ENCODE measurements at places on chromosomes 6 and 20.

DNA sequence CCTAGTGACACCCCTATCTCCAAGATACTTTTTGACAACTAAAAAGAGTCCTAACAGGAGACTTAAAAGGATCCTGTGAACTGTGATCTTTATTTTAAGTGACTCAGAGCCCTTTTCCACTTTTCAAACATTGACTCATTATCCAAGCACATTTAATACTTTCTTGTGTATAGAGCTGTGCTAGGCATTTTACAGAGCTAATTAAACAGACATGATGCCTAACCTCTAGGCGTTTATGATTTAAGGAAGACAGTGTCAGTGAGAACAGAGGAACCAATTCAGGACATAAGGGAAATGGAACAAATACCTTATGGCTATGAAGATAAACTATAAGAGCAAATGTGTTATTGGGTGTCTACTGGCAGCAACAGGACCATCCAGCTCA is 282.6 kb downstream of the TPBG start:
- no peak for DNase-seq

- peak; percentile 66 for DNase-seq
Measured at GRCh38 chr6:26156105-26156849, 69.0 kb downstream of the HFE start.

GRCh38 chr20:36792422-36792821 is 18.9 kb upstream of the DSN1 start:
- no peak for DNase-seq

DNA sequence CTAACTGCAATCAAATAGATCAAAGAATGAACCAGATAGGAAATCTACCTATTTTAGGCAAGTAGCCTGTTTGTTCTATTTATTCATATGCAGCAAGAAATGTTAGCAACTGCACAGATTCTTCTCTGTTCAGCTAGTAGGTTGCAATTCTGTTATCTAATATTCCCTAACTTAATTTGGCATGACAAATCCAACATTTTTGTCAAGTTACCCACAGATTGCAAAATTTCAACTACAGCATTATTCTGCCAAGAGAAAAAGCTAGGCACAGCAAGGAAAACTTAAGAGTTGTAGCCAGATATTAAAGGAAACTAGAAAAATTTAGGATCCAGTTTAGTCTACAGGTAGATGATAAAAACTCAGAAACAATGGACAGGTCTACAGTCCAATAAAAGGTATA is 104.4 kb upstream of the SYNCRIP start:
- DNase-seq = no peak

DNA sequence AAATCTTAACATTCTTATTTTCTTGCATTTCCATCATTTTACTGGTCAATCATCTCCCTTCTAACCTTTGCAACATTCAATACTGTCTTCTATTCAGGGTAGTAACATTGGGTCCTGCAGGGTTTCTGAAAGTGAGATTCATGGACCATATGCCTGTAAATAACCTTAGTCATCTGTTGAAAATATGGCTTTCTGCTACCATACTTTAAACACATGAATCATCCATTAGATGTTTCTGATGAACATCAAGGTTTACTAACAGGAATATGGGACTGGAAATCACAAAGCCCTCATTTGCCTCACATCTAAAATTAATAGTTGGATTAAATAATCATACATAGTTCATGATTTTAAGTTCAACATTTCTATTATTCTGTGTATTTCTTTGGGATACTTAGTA is 475.9 kb upstream of the MARCKS start:
- no peak for DNase-seq

GRCh38 chr6:161222706-161223234 is 51.1 kb downstream of the AGPAT4 start:
- no peak for DNase-seq

DNA sequence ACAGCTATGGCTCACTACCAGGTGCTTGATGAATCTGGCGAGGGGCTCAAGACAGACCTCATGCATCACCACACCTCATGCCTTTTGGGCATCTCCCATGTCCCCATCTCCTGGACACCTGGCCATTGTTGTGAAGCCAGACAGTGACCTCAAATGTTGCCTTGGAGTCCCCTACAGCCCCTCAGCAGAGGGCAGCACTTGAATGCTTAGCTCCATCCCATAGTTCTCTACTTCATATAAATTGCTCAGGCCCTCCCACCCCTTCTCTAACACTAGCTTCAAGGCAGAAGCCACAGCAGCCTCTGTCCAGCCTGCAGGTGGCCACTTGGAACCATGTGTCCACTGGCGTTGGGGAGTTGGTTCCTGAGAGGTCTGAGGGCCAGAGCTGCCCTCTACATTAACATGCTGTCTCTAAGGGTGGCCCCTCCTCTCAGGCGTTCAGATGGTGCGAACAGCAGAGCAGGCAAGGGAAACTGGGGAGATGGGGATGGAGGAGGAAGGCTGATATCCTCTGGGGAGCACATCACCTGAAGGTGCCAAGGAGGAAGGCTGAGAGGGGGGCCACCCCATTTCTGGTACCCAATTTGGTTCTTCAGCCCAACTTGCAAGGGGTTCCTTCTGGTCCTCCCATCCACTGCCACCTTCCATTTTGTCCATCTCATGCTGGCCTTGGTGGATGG is 31.3 kb downstream of the MOCS1 start:
- DNase-seq = no peak

- no peak for DNase-seq
Measured at GRCh38 chr6:159397753-159398152, 228.6 kb downstream of the FNDC1 start.

DNA sequence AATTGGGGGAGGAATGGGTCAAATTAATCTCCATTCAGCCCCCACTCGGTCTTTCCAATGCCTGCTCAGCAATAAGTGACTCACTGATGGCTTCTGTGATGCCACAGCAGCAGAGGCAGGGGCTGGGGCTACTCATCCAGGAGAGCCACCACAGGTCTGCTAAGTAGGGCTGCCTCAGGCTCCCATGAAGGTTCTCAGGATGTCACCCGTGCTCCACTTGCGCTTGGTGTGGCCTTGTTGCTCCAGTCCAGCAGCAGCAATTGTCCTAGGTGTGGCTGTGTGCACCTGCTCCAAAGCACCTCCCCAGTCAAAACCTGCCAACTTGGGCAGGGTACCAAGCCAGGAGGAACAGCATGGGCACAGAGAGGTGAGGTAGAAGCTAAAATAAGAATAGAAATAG is 627 bp upstream of the LY6G6C start:
- DNase-seq = no peak

- no peak for DNase-seq
Measured at GRCh38 chr20:2691663-2692035, 931 bp upstream of the EBF4 start.

DNA sequence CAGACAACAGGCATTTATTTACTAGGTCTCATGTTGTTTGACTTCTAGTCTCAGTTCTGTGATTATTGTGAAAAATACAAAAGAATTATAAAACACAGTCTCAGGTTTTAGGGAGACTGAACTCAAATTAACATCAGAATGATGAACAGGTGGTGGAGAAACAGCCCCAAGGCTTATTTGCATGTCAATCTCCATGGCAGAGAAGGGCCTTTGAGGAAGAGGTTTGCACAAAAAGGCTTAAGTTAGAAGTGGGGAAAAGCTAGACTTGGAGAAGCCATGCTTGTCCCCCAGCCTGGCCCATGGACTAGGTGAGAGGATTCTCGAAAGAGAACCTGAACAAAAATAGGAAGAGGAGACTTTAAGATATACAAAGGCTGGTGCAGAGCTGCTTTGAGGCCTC is 183.3 kb downstream of the EDN1 start:
- no peak for DNase-seq

GRCh38 chr20:36213362-36213761 is 22.9 kb upstream of the AAR2 start:
- no peak for DNase-seq

- DNase-seq = no peak
Measured at GRCh38 chr6:4667591-4667990, 108.6 kb upstream of the CDYL start.

DNA sequence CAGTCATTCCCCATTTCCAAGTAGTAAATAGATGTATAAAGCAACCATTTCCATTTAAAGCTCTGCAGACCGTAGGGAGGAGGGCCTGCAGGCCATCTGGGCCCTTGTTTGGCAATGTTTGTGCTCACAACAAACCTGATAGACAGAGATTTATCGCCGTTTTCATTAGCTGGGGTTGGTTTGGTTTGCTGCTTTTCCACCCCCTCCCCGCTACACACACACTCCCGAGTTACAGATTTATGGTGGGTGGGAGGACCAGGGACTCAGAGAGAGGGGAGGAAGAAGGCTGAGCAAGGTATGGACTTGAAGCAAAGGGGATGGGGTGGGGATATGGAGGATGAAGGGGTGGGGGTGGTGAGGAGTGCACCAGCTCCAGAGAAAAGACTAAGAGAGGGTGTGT is 36.6 kb upstream of the FOXP4 start:
- DNase-seq = no peak

GRCh38 chr20:51650685-51651134 is 108.2 kb upstream of the NFATC2 start:
- no peak for DNase-seq

DNA sequence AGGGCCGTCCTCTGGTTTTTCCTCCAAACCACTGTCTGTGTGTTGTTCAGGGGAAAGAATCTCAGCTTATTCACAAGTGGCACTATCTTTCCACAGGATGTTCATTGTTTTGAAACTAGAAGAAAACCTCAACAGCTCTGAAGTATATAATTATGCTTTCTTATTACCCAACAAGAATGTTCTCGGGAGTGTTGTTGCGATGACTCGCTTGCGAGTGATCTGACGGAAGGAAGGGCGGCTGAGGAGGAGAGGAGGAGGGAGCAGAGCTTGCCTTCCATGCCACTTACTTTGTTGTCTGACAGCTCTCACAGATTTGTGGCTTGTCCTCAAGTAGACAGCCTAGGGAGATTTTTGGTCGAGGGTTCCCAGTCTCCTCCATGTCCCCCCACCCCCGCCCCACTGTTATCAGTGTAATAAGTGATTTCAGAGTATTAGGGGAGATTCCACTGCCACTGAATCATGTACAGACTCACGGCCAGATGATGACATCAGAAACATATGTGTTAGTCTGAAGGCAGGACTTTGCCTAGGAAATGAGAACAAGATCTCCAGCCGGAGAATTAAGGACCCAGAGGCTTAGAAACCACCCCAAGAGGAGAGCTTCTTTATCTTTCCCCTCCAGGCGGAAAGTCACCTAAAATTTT is 80.7 kb upstream of the CCN6 start:
- peak; percentile 41 for DNase-seq

DNA sequence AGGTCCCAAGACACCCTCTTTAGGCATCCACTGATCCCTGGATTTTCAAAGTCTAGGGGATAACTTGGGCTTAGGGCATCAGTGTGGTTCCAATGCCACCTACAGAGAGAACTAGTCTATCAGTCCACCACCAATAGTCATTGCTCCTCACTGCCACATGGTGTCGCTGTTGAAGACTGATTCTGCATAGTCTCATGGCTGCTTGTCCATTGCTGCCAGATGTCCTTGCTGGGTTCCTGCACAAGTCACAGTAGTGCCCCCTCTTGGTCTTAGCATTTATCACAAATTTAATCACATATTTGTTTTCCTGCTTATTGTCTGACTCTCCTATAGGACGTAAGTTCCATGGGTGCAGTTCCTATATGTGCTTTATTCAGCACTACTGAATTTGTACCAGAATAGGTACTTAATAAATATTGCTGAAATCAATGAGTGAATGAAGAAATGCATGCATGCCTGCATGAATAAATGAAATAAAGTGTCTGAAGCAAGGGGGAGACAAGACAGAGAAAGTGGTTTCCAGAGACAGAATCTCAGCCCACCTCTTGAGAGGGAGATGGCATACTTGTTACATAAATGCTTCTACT is 45.9 kb upstream of the RALY start:
- DNase-seq = peak; percentile 3

DNA sequence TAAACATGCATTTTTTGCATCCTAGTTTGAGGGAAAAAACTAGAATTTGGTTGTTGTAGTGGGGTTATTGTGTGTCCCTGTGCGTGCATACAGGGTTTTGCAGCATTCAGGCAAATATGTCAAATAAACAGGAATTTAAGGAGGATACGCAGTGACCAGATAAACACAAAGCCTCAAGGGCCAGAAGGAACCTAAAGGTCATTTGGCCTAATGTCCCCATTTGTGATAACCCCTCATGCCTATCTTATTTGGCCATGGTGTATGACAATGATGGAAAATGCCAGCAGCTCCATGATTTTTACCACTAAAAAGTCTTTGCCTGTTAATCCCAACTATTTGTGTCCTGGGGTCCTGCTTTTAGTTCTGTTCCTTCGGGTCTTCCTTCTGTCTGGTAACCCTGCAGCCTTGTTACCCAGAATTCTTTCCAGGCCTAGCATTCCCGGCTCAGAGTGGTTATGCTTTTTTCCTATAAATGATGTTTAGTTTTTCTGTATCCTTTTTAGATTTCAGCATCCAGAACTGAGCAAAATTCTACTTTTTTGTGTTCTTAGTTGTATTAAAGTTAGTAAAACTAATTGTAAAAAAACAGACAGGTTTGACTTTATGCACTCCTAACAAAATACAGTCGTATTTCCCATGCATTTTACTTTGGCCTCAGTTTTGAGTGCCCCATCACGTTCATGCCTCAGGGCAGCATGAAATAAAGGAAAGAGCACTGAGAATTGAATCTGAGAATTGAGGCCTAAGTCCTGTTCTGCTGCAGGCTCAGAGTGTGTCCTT is 4.4 kb downstream of the STX16 start:
- no peak for DNase-seq

DNA sequence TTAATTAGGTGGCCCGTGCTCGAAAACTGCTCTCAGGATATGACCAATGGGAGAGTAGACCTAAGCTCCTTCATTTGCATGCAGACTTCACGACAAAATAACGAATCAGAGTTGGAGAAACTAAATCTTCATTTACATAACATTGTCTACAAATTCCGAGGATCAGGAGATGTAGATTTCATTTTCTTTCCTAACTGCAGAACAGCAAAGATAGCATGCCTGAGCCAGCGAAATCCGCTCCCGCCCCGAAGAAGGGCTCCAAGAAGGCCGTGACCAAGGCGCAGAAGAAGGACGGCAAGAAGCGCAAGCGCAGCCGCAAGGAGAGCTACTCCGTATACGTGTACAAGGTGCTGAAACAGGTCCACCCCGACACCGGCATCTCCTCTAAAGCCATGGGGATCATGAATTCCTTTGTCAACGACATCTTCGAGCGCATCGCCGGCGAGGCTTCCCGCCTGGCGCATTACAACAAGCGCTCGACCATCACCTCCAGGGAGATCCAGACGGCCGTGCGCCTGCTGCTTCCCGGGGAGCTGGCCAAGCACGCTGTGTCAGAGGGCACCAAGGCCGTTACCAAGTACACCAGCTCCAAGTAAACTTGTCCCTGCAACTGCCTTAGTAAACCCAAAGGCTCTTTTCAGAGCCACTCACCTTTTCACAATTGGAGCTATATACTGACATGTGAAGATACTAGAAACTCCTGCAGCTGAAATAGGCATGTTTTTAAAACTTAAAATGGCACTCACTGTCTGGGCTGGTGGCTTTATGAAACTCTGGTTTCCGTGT is 96.5 kb downstream of the HFE start:
- DNase-seq = peak; percentile 35

- no peak for DNase-seq
Measured at GRCh38 chr20:15205028-15205427, 867.6 kb upstream of the FLRT3 start.

- no peak for DNase-seq
Measured at GRCh38 chr20:56566621-56567020, 33.6 kb downstream of the FAM209B start.

Data from effector CD8-positive, alpha-beta T cell (primary cell).